ENCODE measurements at places on chromosomes 5 and 9.

DNA sequence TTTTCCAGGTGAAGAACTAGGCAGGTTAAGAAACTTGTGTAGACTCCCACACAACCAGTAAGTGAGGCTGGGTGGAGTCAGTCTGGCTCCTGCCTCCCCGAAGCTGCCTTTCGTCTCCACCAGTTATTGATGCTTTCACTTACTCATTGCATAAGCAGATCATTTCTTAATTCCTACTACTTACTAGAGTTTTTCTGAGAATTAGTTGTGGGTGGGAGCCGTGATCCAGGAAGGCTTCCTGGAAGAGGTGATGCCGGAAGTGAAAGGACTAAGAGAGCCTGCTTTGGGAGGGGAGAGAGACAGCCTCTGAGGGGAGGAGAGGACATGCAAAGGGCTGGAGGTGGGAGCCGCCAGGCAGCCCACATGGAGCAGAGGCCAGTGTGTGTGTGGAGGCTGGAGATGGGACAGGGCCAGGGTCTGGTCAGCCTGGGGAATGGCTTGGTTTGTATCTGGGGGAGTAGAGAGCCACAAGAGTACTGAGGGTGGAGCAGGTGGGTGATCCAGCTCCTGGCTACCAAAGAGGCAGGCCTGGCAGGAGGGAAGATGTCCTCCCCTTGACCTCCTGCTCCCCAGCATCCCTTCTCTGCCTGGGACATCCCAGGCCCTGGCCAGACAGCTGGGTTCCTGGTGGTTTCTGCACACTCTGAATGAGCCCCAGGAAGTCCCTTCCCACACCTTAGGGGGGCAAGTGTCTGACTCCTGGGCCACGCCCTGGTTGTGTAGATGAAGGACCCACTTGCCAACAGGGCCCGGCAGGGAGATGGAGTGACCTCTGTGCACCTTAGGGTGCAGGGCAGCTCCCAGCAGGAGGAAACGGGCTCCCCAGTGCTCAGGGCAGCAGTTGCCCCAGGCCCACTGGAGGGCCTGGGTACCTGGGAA is 12.2 kb upstream of the CARD19 start:
- DNase-seq = no peak

DNA sequence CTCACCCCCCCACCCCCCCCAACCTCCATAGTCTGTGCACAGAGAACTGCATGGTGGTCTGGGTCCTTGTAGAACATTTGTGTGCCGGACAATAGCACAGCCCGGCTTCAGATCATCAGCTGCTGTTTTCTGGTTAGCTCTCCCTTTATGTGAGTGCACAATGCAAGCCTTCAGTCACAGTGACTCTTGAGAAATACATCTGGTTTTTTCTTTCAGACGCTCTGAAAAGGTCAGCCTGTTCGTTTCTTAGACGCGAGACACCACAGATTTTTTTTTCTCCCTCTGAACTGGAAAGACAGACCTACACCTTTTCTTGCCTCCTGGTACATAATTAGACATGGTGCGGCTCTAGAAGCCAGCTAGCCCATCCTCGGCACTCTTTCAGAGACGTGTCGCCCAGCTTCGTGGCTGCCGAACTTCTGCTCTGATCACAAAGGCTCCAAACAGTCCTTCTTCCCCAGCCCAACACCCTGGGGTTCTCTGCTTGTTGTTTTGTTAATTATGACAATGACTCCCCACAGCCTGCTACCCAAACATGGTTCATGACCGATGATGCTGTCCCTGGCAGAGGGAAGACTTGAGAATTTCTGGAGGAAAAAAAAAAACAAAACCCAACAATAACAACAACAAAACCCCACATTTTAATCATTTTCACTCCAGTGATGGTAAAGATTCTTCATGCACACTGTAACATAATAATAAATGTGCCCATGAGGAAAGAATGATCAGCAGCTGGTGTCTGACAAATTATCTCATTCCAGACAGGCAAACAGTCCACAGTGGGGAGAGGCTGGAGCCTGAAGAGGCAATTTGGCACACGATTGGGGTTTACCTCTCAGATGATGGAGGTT is 241.4 kb upstream of the ZNF462 start:
- no peak for DNase-seq

GRCh38 chr9:81548911-81549310 is 140.4 kb downstream of the TLE1 start:
- no peak for DNase-seq

DNA sequence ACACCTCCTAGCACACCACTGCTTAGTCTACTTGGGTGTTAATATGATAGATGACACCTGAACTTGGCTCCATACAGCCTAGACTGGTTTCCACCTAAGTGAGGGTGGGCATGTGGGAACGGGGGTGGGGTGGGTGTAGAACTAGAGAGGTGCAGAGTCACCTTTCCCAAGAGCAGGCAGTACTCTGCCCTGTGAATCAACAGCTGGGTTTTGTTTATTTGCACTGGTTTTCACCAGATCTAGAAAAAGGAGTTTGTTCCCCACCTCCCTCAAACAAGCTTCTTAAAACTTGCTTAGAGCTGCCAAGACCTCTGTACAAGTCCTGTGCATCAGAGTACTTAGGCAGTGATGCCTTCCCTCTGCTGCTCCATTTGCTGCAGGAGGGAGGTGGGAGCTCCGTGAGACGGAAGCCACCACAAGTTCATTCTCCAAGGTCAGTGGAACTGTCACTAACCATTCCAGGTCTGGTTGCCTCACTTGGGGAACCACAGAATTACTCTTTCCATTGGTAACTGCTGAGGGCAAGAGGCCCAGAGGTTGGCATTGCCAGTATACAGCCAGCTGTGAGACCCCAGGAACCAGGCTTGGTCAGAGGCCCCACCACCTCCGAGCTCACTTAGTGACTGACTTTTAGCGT is 163.5 kb downstream of the NR3C1 start:
- DNase-seq = no peak

DNA sequence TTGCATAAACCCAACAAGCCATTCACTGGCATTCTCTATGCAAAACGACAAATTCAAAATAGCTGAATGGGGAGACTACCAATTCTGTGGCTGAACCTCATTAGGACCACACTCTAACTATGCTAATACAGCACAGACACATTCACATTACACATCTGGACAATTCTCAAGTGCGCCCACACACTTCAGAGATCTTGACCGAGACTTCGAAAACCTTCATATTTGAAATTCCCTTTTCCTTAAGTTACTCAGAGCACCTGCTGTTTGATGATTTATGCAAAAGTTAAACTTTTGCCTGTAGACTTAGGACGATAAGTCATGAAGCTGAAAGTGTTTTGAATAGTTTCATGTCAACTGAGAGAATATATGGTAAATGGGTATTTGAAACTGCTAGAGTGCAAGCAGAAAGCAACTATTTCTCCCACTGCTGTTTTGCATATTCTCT is 111.9 kb downstream of the FBN2 start:
- no peak for DNase-seq

- DNase-seq = peak; percentile 17
These were observed 36.5 kb upstream of the EQTN start for GRCh38 chr9:27333241-27334052.

DNA sequence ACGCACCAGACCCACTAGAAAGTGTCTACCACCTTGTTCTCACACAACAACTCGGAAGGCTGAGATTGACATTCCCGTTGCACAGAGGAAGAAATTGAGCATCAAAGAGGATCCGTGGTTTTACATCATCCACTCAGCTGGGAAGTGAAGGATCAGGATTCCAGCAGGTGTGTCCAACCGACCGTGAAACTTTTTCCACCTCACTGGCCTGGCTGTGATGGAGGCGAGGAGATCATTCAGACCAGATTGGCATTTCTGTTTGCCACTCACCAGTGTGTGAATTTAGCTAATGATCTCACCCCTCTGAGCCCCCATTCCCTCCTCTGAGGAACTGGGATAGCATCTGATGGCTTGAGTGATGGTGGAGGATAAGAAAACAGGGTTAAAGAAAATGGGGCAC is 46.7 kb upstream of the CPLX2 start:
- no peak for DNase-seq

DNA sequence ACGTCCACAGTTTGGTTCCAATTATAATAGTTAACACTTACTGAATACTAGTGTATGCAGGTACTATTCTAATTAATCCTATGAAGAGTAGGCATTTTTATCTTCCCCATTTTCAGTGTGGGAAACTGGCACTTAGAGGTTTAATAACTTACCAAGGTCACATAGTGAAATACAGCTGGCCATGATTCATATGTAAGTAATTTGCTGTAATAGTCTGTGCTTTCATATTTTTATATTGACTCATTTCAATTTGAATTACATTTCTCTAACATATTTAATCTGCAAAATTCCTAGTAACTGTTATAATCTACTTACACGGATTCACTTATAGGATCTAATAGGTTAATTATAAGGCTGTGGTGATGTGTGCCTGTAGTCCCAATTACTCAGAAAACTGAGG is 19.4 kb downstream of the CCNH start:
- no peak for DNase-seq

- DNase-seq = no peak
These were observed 23.5 kb downstream of the C7 start for GRCh38 chr5:40932766-40933165.

GRCh38 chr5:148884339-148885020 is 58.1 kb downstream of the ADRB2 start:
- no peak for DNase-seq

DNA sequence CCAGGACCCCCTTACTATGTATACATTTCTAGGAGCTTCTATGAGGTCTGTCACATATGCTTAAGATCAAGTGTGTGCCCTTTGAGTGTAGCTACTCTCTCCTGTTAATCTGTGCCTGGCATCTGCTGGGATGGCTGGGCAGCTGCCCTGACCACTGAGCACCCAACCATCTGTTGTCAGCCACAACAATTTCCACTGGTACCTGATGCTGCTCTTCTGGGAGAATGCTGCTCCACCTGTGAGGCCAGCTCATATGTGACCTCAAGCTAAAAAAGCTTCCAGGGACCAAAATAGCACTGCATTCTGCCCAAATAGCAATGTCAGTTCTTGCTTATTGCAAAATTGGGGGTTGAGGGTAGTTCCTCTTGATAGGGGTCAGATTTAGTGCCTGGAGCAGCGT is 595.6 kb downstream of the RAB3C start:
- no peak for DNase-seq

- no peak for DNase-seq
These were observed 86.1 kb downstream of the DAB2IP start for GRCh38 chr9:121737481-121737931.

- no peak for DNase-seq
These were observed 80.3 kb downstream of the ENC1 start for GRCh38 chr5:74560245-74560644.

DNA sequence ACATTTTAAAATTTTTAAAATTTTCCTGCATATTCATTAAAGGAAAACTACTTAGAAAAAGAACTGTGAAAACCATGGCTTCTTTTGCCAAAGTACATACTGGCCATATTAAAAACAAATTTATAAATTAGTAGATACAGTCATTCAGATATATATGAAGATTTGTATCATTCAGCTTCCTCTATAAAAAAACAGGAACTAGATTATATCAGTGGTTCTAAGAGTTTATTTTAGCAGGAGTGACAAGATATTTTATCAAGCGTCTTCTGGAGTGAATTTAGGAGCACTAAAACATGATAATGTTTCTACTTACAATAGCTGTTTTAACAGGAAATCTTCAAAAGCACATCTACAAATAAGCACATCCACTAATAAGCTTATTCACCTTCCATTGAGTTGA is 171.4 kb downstream of the RAPGEF6 start:
- no peak for DNase-seq

- DNase-seq = no peak
These were observed 148.0 kb downstream of the GHR start for GRCh38 chr5:42570966-42571960.

- no peak for DNase-seq
These were observed 114.5 kb upstream of the GPR151 start for GRCh38 chr5:146630472-146630871.

- no peak for DNase-seq
These were observed 16.1 kb downstream of the PDLIM4 start for GRCh38 chr5:132273631-132274030.

GRCh38 chr5:88967633-88968585 is 84.9 kb upstream of the MEF2C start:
- no peak for DNase-seq

DNA sequence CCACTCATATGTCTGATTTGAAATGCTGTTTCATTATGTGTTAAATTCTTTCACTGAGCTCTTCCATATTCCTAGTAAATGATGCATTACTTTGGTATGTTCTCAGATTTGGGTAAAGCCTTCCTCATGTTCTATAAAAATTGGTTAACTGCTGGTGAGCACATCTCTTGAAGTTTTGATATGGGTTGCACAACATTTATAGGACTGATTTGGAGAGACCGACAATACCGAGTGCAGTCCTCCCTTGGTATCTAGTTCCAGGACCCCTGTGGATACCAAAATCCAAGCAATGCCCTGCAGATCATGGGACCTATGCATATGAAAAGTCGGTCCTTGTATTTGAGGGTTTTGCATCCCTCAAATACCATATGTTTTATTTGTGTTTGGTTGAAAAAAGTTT is 37.8 kb downstream of the WDR36 start:
- DNase-seq = no peak

- DNase-seq = no peak
These were observed 334.4 kb downstream of the PRELID2 start for GRCh38 chr5:145500710-145501109.

DNA sequence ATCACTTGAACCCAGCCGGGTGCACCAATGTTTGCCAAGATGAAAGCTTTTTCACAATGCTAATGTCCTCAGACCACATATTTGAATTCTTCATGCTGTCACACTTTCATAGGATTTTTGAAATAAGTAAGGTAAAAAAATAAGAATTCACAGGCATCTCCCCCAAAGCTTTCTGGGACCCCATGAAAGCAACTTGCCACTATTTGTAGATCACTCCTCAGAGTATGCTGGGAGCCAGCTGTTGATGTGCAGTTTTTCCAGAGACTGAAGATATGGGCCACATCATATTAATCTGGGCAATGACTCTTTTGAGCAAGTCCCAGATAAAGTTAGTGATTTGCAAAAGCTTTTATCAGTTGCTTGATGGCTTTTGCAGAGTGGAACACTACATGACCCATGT is 507.9 kb downstream of the RASEF start:
- no peak for DNase-seq

GRCh38 chr9:118751077-118751847 is 618.0 kb downstream of the BRINP1 start:
- no peak for DNase-seq

- no peak for DNase-seq
These were observed 540.2 kb upstream of the TRPC7 start for GRCh38 chr5:136905571-136905970.

GRCh38 chr5:68187268-68188055 is 28.1 kb upstream of the PIK3R1 start:
- DNase-seq = peak; percentile 55
